IPS-NIHi11 (cell line): ENCODE measurements at places on chromosomes 16 and 17.
A peak's percentile ranks its signal among the peaks of the same experiment; 100 is the strongest.

DNA sequence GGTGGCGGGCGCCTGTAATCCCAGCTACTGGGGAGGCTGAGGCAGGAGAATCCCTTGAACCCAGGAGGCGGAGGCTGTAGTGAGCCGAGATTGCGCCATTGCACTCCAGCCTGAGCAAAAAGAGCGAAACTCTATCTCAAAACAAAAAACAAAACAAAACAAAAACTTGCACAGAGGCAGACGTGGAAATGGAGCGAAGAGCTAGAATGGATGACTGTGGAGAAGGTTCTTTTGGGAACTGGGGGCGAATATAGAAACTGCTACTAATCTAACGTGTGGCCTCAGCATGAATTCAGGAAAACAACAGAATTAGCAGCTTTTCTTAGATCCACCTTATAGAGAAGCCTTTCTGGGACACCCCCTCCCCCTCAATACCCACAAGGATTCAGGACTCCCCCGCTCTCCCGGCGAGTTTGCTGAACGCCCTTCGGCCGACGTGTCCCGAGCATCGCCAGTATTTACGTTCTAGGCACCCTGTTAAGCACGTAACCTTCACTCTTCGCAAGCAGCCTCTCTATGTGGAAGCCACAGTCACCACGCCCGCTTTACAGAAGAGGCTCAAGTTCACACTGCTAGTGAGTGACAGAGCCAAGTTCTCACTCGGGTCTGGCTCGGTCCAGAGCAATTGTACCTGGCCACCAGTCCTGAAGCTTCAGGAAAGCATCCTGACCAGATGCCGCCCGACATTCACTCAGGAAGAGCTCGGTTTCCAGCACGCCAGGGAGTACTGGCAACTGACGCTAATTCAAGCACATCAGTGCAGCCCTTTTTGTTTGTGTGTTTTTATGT is 13.3 kb upstream of the ABR start:
- no peak for DNase-seq

GRCh38 chr16:88970050-88970449 is 7.0 kb downstream of the CBFA2T3 start:
- no peak for DNase-seq

GRCh38 chr17:44346064-44346844 is 1.2 kb downstream of the GRN start:
- no peak for DNase-seq

DNA sequence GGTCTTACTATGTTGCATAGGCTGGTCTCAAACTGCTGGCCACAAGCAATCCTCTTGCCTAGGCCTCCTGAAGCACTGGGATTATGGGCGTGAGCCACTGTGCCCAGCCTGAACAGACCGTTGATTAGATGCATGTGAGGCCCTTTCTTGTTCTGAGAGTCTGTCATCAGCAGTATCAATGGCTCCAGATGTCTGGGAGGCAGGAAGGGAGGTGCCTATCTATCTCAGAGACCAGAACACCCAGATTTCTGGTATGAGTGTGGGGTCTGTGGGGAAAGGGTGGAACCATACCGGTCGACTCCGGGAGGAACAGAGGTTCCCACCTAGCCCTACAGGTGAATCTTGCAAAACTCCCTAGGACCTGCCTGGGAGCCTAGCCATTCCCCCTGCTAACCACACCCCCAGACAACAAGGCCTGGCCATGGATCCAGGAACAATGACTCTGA is 71.7 kb downstream of the PRKCB start:
- DNase-seq = no peak

- no peak for DNase-seq
These were observed 676.3 kb upstream of the CDH8 start for GRCh38 chr16:62712566-62712965.

DNA sequence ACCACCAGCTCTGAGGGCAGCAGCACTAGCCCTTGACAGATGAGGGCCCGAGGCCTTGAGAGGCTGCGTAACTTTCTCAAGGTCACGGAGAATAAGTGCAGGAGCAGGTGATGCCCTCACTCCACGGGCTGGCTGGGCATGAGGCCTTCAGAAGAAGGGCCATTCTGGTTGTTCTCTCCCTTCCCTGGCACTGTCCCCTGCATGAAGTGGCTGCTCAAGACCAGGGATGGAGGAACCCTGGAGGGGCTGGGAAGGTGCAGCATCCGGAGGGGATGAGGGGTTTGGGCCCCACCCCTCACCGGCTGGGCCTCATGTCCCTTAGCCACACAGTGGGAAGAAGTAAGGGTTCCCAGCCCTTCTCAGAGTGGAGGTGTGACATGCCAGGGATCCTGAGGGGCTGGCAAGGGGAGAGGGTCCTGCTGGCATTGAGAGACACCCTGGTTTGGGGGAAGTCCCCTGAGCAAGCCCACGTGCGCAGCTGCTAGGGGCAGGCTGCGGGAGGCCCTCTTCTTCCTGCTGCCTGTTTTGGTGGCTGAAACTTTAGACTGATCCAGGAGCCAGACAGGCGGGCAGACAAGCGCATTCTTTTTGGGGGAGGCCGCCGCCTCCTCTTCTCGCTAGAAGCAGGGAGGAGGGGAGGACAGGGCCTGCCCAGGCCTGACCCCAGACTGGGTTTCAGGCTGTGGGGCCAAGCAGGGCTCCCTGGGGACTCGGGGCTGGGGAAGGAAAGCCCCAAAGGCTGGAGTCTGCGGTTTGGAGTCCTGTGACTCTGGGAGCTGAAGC is 74.0 kb downstream of the N4BP1 start:
- DNase-seq = peak; percentile 30

DNA sequence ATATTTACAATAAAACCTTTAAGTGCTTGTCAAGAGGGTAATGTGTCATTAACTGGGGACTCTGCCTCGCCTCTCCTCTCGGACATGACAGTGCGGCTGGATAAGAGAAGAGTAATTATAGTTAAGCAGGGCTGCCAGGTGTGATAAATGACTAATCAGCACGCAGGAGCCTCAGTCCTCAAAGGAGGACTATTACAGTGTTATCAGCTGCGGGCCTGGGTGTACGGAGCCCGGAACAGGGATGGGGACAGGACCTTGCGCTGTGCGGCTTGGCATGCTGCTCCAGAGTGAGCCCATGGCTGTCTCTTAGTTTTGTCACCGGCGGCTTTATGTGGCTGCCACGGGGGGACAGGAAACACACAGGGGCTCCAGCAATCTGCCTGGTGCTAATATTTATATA is 607.2 kb downstream of the MAF start:
- DNase-seq = no peak

DNA sequence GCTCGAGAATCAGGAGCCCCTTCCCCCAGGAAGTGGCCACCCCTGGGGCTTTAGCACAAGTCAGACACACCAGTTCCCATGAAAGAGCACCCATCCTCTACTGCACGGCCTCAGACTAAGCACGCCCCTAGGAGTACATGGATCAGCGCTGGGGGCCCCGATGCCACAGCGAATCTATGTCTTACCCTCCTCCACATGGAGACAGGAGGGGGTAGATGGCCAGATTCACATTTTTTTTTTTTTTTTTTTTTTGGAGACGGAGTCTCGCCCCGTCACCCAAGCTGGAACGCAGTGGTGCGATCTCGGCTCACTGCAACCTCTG is 3.2 kb upstream of the EXOSC6 start:
- no peak for DNase-seq

DNA sequence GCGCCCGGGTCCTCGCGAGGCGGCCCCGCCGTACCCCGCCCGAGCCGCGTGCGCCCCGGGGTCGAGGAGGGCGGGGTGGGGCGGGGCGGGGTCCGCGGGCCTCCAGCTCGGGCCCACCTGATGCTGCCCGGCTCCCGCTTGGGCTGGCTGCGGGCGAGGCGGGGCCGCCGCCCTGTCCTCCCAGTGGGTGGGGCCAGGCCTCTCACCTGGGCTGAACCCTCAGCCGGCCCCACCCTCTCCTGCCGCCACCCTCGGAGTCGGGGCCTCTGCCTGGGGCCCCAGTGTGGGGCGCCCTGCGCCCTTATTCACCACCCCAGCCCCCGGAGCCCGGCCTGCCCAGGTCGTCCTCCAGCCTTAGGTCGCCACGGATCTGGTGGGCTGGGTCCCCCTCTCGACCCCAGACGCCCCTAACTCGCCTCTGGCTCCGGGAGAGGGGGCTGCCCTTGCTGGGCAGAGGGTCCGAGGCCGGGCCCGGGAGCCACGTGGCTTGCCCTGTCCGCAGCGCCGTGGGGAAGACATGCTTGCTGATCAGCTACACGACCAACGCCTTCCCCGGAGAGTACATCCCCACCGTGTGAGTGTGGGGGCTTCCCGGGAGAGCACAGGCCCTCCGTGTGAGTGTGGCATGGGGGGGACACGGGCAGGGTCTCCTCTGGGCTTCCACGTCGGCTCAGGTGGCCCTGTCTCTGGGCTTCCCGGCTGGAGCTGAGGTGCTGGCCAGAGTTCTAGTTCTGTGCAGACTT is 578 bp downstream of the RAC3 start:
- peak; percentile 76 for DNase-seq
